ENCODE measurements at places on chromosomes 3 and 15.

DNA sequence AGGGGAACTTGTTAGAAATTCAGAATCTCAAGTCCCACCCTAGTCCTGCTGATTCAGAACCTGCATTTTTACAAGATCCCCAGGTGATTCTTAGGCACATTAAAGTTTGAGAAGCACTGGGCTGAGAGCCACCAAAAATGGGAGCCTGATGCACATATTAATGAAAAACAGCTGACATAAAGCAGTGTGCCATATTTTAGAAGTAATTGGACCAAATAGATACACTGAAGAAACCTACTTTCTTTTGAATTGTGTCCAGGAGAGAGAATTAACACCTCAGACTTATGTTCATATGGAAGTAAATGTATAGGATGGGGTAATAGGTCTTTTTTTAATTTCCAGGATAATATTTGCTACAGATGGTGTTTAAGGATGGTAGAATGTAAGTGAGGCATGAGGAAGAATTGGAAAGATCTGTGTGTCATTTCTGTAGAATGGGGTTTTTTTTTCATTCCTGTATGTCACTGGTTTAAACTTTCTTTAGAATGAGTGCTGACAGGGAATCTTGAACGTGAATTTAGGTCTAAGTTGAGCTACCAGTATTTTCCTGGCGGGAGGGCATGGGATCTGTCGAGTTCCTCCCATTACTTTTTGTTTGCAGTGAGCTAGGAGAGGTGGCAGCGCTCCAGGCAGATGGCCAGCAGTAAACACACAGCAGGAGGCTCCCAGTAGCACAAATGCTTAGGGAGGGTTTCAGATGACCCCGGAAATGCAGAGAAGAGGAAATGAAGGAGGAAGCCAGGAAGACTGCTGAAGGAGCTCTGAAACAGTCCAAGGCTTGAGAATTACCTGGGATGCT is 185.6 kb downstream of the PLCL2 start:
- no peak for DNase-seq

GRCh38 chr3:43559961-43560360 is 61.9 kb downstream of the ANO10 start:
- no peak for DNase-seq

- DNase-seq: no peak
Observed at GRCh38 chr3:136624894-136625815, 127.0 kb downstream of the STAG1 start.

- no peak for DNase-seq
Observed at GRCh38 chr15:38781196-38781595, 216.6 kb upstream of the RASGRP1 start.

- DNase-seq: no peak
Observed at GRCh38 chr3:145864336-145864735, 296.6 kb downstream of the PLOD2 start.

- DNase-seq: no peak
Observed at GRCh38 chr15:63349156-63349555, 32.5 kb downstream of the CA12 start.

DNA sequence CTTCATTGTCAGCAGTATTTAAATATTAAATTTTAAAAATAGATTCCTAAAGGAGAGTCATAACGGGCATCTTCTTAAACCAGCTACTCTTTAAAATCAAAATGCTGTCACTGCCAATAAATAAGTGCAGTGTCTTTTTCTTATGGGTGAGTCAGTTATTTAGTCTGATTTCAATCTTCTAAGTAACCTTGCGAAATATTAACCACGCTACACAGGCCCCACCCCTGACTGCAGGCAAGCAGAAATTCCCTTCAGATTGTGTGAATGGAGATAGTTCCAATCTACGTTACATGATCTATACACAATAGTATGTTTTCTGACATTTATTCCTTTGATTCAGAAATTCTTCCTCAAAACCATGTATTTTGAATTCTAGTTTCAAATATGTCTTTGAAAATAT is 141.5 kb downstream of the GADL1 start:
- DNase-seq: no peak

GRCh38 chr3:131396170-131396569 is 14.6 kb downstream of the NUDT16 start:
- no peak for DNase-seq

- no peak for DNase-seq
Observed at GRCh38 chr3:40745381-40746106, 220.8 kb downstream of the ZNF621 start.

- no peak for DNase-seq
Observed at GRCh38 chr15:96122077-96123027, 208.1 kb upstream of the NR2F2 start.

DNA sequence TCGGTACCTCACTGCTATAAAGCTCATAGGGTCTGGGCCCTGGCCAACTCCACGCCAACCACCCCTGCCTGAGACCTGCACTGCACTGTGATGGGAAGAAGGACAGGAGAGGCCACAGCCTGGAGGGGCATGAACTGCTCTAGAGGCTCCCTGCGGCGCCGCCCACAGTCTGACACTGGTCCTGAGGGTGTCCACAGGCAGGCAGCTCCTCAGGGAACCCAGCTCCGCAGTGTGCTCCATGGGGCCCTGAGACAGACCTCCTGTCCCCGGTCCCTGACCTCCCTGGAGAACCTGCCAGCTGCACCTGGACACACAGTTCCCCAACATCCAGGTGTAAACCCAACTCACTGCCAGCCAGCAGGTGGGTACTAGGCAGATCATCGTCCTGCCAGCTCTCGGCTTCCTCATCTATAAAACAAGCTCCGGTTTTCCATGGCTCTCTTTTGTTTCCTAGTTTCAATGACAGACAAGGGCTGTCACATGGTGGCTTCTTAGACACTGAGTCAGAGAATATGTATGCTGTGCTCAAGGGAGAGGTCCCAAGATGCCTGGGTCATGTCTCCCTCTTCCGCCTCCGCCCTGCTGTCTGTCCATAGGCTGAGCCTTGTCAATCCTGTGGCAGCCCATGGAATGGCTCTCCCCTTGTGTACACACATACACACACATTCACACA is 5.1 kb upstream of the HAPLN3 start:
- no peak for DNase-seq

DNA sequence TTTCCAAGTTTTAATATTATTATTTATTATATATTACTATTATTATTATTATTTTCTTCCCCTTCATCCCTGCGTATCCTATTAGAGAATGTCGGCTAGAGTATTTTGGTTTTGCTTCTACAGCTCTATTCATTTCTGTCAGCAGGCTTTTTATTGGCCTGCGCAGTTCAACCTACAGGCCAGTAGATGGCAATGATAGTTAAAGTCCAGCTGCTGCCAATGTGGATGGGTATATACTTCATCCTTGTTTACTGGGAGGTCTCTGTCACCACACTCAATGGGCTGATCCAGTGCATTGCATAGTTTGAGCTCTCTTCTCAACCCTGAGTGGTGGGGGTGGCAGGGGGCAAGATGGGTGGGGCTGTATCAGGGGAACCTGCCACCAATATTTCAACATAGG is 799.8 kb downstream of the NSUN3 start:
- no peak for DNase-seq

GRCh38 chr3:21292971-21293370 is 458.0 kb downstream of the ZNF385D start:
- DNase-seq: no peak

- DNase-seq: no peak
Observed at GRCh38 chr3:14343338-14344112, 58.9 kb upstream of the SLC6A6 start.

DNA sequence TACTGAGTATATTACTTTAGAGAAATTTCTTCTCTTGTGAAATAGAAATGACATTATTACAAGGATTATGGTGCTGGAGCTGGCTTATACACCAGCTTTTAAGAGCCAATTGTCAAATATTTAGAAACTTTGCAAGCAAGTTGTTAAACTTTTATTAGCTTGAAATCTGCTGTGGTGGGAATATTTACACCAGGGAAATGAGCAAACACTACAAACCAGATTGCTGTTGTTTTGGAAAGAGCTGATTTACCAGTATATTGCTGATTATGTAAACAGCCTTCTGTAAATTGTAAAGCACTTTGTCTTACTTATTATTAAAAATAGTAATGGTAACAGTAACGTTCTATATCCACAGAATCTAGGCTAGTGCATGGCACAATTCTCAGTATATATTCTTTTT is 61.5 kb downstream of the MAP3K13 start:
- no peak for DNase-seq

GRCh38 chr3:187572441-187572840 is 97.8 kb downstream of the SST start:
- no peak for DNase-seq

DNA sequence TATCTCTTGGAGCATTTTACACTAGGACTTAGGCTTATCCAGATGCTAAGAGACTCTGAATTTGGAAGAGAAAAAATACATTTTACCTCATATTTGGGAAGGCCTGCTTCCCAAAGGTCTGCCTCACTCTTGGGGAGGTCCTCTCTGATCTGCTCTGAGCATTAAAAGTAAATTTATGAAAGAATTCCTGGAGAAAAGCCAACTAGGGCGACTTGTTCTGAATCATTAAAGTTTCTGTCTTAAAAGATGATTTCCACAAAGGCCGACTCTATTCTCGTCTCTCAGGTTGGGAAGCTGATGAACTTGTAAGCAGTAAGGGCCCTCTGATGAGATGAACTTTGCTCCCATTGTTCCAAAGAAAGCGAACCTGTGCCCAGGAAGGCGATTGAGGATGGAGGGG is 48.7 kb upstream of the HES1 start:
- DNase-seq: no peak

GRCh38 chr3:69659180-69659910 is 79.9 kb upstream of the MITF start:
- DNase-seq: no peak

DNA sequence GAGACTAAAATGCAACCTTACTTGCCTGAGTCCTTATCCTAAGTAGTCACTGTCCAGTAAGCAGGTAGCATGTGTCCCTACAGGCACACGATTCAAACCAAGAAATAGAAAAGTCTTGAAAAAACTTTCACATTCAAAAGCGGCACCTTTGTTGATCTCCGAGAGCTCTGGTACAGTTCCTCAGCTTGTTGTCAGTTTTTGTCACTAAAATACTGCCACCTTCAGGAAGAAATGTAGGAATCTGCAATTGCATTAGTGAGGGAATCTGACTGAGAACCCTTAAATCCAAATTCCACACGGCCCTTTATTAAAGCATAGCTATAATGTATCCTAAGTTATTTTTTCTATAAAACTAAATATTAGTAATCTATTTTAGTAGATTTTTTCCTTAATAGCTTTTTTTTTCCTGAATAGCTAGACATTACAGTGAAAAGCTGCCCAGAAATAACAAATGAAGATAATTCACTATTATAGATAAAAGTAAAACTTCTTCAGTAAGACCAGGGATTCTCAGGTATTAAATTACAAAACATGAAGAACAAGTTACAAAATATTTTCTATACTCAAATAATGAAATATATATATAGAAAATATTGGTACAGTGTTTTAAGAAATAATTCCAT is 44.0 kb downstream of the CCDC54 start:
- no peak for DNase-seq

DNA sequence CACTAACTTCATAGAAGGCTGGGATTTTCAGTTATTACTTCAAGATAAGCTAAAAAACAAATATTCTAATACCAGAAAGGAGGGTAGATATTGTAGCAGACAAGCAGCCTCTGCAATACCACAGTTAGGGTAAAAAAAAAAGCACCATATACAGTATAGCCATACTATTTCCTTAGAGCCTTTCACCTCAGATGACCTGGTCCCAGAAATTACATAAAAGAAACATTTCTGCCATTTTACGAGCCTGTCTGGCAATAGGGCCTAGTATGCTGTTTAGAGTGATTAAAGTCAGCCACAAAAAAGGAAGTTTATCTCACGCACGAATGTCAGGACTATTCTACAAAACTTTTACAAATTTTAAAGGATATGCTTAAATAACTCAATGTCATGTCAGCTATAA is 1016.6 kb downstream of the PLOD2 start:
- DNase-seq: no peak

DNA sequence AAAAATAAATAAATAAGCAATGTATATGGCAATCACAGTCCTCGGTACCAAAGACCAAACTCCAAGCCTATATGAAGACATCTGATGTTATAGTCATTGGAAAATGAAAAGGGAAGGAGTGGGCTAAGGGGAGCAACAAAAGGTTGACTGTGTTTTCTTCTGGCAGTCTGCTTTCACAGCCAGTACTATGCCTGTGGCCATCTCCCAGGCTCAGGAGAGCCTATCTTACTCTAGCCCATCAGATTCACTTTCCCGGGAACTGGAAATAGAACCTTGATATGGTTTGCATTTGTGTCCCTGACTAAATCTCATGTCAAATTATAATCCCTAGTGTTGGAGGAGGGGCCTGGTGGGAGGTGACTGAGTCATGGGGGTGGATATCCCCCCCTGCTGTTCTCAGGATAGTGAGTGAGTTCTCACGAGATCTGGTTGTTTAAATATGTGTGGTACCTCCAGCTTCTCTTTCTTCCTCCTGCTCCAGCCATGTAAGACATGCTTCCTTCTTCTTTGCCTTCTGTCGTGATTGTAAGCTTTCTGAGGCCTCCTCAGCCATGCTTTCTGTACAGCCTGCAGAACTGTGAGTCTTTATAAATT is 105.3 kb downstream of the PLCH1 start:
- no peak for DNase-seq

DNA sequence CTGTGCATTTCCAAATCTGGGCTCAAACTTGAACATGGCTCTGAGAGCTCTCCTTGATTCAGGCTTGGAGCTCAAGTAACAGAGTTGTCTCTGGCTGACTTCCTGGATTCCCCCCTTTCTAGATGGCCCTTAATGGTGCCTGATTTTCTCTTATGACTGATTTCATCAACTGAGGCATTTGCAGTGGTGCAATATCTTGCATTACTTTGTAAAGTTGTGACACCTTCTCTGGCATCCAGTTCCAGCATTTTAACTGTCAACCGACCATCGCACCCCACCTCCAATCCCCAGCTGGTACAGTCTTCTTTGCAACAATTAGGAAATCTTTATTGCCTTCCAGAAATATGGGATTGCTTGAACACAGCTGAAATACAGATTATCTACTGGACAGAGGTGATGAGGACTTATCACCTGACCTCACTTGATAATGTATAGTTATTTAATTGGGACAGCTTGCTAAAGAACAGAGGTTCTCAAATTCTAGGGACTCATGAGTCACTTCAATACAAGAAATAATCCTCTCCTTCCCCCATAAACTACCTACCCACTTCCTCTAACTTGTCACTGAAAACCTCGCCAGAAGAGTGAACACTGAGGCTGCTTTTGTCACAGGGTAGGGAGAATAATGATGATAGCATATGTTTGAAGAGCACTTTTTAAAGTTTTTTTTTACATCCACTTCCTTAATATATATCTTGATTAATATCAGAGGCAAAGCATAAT is 41.8 kb downstream of the FILIP1L start:
- DNase-seq: no peak

GRCh38 chr3:46574881-46575576 is 8.9 kb upstream of the LRRC2 start:
- DNase-seq: no peak

- no peak for DNase-seq
Observed at GRCh38 chr15:48641416-48641815, 4.1 kb downstream of the FBN1 start.

DNA sequence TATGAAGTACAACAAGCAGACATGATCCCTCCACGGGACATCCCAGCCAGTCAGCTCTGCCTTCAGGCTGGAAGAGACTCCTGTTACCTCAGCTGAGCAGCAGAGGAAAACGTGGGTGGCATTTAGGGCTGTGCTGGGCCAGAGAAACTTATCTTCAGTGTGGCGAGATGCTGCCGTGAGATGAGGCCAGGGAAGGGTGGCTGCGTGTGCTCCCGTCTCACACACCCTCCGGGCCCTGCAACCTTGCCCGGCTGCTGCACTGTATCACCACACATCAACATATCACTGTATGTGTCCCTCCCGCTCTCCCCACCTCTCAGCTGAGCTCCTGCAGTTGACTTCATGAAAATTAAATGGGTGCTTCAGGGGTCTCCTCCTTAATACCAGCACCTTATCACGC is 23.4 kb downstream of the BMF start:
- no peak for DNase-seq

Data from NCI-H187 (cell line).